ENCODE measurements at places on chromosomes 12 and 14. TPM values are rescaled to one million over a fixed set of nuclear protein-coding genes. Genes with fewer than 3 reads are reported as not detected.

The CRADD gene
- total RNA-seq: 12.4 TPM

The SLC2A14 gene
- total RNA-seq: under 0.01 TPM

The CD27 gene
- total RNA-seq: not detected

The LHX5 gene
- total RNA-seq: not detected

The TMEM121 gene
- 12.0 TPM for total RNA-seq

The SSPN gene
- 9.1 TPM for total RNA-seq

The MCRS1 gene
- 69.3 TPM for total RNA-seq

The GALNT6 gene
- 0.46 TPM for total RNA-seq

The GLIPR1L1 gene
- total RNA-seq: not detected

The DAAM1 gene
- 34.4 TPM for total RNA-seq

The ACSM4 gene
- total RNA-seq: not detected

The MANSC4 gene
- not detected for total RNA-seq

The MANSC1 gene
- total RNA-seq: 4.1 TPM

The KRT85 gene
- not detected for total RNA-seq

The GPRC5D gene
- not detected for total RNA-seq

The CDKN1B gene
- 57.3 TPM for total RNA-seq

The TRAFD1 gene
- total RNA-seq: 35.6 TPM

The CHURC1 gene
- 55.1 TPM for total RNA-seq

The FAM181A gene
- not detected for total RNA-seq

The SCN8A gene
- 8.7 TPM for total RNA-seq

The CLEC6A gene
- not detected for total RNA-seq

The RTL1 gene
- not detected for total RNA-seq

The HCAR2 gene
- not detected for total RNA-seq

The AGAP2 gene
- total RNA-seq: under 0.01 TPM

The GZMB gene
- 1.0 TPM for total RNA-seq

The SMIM41 gene
- total RNA-seq: not detected

The SLC6A15 gene
- 53.3 TPM for total RNA-seq

The TAS2R9 gene
- total RNA-seq: 0.46 TPM

The TAC3 gene
- not detected for total RNA-seq

The OVCH1 gene
- under 0.01 TPM for total RNA-seq

The HOXC9 gene
- total RNA-seq: not detected

The PRPH gene
- total RNA-seq: not detected

The PTPN21 gene
- total RNA-seq: 6.5 TPM

The TMCC3 gene
- 4.2 TPM for total RNA-seq

The TUNAR gene
- not detected for total RNA-seq

The GPR84 gene
- not detected for total RNA-seq

The IKZF4 gene
- 2.2 TPM for total RNA-seq

The MYF5 gene
- not detected for total RNA-seq

The SPIC gene
- total RNA-seq: not detected

The SERPINA5 gene
- total RNA-seq: not detected

The HSPA2 gene
- total RNA-seq: 13.0 TPM

The DYNC1H1 gene
- 467 TPM for total RNA-seq

The TSHR gene
- not detected for total RNA-seq

The CLEC1B gene
- not detected for total RNA-seq
